ENCODE measurements at places on chromosomes 12 and 14.

- no peak for DNase-seq
Observed at GRCh38 chr14:82055515-82056115, 522.0 kb upstream of the SEL1L start.

GRCh38 chr14:104503691-104504090 lies 75.9 kb upstream of the C14orf180 start:
- no peak for DNase-seq

- DNase-seq, result no peak
Observed at GRCh38 chr12:53602176-53602864, 23.9 kb downstream of the ATF7 start.

DNA sequence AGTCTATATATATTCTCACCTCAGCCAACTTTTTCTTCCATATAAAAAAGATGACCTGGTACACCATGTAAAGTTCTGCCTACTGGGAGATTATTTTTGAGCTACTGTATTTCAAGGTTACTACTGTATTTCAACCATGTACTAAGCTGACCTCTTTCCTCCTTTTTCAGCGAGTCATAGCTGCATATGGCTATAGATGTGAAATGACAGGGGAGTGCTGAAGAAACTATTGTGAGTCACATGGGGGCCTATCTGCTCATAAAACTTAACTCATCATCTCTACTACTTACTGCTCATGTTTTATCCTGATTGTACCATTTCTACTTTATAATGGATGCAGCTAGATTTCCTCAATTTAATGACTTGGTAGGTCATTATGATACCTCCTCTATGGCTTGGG lies 571.4 kb upstream of the ATP2B1 start:
- peak; percentile 8 for DNase-seq

DNA sequence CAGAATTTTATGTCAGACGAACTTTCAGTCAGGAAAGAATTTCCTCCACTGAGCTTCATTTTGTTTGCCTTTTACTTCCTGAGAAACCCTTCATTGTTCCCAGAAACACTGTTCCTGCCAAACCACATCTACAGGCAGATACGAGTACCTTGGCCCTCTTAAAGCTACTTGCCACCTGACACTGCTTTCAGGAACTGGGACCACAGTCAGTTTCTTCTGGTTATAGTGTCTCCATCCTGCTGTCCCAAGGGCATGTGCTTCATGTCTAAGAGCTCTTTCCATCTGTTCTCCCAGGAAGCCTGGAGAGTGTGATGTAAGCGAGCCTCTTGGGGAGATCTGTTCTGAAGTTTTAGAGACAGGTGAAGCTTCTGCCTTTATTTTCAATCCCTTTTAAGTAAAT lies 161.7 kb upstream of the PLEKHA5 start:
- no peak for DNase-seq

DNA sequence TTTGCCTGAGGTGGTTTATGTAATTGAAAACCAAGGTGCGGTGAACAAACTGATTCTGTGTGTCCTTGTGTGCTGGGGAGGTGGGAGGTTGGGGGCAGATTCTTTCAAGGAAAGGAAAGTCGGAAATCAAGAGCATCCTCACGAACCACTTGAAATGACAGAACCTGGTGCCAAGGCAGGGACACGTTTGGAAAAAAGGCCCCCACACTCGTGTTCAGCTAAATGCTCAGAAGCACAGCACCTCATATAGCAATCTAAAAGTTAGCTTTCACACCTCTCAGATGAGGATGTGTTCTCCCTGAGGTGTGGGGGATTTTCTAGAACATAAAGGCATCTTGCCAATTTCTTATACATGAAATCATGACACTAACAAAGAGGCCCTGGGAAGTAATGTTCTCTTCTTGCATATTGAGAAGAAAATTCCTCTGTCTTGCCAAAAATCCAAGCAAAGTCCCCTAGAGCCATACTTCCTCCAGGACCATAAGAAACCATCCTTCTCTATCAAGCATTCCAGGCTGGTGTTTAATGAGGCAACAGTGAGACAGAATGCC lies 119.6 kb downstream of the PLXNC1 start:
- DNase-seq, result no peak

- no peak for DNase-seq
Observed at GRCh38 chr14:92386165-92386564, 63.2 kb downstream of the SLC24A4 start.

- DNase-seq, result no peak
Observed at GRCh38 chr12:119864591-119864990, 12.5 kb downstream of the CIT start.

GRCh38 chr14:81172353-81172752 lies 48.4 kb downstream of the GTF2A1 start:
- DNase-seq, result no peak

DNA sequence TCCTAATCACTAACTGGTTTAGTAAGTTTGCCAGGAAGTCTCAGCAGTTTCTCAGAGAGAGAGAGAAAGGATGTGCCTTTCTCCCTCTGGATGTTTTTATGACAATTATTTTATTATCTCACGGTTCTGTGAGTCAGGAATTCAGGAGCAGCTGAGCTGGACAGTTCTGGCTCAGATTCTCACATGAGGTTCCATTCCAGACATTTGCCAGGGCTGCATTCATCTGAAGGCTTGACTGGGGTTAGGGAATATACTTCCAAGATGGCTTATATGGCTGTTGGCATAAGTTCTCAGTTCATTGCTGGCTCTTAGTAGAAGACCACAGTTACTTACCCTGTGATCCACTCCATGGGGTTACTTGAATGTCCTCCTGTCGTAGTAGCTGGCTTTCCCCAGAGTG lies 101.2 kb upstream of the ATF7IP start:
- no peak for DNase-seq

DNA sequence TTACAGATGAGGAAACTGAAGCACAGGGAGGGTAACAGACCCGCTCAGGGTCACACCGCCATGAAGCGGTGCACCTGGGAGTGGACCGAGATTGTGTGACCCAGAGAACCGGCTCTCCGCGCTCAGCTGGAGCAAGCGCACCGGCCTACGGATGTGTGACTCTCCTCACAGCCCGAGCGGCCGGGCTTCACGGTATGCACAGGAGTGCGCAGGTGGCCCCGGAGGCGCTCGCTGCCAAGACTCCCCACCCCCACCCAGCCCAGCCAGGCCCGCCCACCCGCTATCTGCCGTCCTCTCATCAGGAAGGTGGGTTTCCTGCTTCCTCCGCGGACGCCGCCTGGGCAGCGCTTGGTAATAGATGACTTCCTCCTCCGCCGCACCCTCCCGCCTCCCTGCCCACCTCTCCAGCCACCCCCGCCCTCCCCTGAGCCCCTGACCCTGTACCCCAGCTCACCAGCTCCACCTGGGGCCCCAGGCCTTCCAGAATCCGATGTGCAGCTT lies 110.7 kb downstream of the NCOR2 start:
- DNase-seq, result peak; percentile 51

DNA sequence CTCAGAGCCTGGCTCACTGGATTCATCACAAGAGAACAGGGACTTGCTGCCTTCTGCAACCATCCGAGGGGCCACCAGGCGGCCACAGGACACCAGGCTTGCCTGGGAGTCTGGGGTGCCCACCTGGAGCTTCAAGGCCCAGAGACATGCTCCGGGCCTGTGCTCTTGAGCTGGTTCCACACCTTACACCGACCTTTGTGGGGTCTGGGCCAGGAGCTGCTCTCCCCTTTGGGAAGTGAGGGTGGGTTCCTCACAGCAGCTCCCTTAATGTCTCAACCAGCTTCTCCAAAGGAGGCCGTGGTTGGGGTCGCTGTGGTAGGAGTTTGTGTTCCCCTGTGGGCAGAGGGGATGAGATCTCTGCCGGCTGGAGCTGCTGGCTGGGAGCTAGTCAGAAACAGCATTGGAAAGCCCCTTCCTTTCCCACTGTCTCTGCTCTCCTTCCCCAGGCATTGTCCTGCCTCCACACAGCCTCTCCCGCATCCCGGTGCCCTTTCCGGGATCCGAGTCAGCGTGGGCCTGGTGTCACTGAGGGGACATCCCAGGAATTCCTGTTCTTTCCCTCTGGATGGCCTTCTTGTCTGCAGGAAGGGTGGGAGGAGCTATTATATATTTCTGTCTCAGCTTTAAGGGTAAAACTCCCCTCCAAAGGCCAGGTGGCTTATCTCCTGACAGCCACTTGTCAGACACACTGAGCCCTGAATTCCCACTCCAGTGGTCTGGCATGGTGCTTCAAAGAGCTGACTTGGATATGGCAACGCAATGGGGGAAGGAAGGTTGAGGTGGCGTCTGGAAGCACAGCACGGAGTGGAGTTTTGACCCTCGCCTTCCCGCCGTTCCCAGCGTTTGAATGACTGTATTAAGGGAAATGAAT lies 5.1 kb upstream of the PAPLN start:
- no peak for DNase-seq

GRCh38 chr12:69949311-69950002 lies 124.4 kb downstream of the MYRFL start:
- no peak for DNase-seq

DNA sequence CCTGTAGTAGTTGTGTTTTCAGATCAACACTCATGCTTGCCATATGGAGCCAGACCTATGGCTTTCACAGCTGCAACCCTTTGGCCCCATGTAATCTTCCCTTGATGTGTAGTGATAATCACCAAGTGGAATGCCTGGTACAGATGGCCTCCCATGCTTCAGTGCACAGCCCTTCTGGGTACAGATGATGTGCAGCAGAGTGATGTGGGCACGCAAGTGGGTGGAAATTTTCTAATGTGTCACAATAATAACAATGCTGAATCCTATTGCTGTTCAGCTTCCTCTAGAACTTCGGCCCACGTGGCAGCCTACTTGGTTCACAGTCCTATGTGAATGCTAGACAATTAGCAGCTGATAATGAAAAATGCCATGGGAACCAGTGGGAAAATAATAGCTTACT lies 188.1 kb downstream of the SNAPC1 start:
- DNase-seq, result no peak

DNA sequence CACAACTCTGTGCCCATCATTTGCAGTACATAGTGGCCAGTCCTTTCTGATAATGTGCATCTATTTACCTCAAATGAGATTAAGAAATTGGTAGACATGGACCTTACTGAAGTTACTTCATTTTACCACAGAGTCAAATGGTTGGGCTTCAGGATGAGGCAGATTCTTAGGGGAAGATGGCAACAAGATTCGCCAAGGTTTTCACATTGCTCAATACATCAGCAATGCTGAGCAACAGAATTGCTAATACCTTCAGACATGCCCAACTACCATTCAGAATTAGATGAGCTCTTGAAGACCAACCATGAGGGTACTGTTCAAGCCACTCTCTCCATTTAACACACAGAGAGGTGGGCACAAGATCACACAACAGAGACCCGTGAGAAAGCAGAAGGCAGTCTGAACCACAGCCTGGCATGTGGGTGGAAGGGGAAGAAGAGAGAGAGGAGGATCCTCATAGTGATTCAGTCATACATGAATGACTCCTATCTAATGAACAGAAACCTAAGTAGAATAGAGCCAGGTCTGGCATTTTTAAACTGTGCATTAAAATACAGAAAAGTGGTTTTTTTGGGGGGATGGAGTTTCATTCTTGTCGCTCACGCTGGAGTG lies 28.5 kb downstream of the CPM start:
- DNase-seq, result no peak

DNA sequence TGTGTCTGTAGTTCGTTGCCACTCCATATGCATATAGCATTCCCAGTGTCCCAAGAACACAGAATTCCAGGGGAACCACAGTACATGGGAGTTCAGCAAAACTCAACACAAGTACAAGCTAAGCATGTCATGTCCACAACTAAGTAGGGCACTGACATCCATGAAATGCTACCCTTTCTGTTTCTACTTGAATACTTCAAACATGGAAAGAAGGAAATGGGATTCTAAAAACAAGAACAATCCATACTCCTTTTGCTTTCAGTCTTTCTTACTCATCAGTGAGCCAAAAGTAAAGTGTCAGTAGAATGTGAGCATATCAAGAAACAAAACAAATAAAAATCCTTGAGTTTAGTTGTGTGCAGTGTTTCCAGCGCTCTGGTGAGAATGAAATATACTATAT lies 36.0 kb upstream of the COCH start:
- no peak for DNase-seq

GRCh38 chr14:75022655-75023054 lies 19.9 kb downstream of the EIF2B2 start:
- DNase-seq, result no peak

- no peak for DNase-seq
Observed at GRCh38 chr14:73723797-73724661, 9.8 kb upstream of the PNMA1 start.

- DNase-seq, result no peak
Observed at GRCh38 chr12:69501154-69501895, 31.1 kb downstream of the FRS2 start.

DNA sequence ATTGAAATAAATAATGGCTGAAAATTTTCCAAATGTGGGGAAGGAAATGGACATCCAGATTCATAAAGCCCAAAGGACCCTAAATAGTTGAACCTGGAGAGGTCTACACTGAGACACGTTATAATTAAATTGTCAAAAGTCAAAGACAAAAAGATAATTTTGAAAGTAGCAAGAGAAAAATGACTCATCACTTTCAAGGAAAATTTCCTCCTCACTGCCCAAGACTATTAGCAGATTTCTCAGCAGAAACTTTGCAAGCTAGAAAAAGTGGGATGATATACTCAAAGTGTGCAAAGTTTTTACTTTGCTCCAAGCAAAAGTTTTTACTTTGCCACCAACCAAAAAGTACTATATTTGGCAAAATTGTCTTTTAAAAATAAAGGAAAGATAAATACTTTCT lies 15.9 kb upstream of the KRT83 start:
- DNase-seq, result no peak
